ENCODE measurements at places on chromosomes 1 and 21. TPM values are rescaled to one million over a fixed set of nuclear protein-coding genes. Genes with fewer than 3 reads are reported as not detected.

The ALPL gene
- 0.36 TPM for total RNA-seq

DNA sequence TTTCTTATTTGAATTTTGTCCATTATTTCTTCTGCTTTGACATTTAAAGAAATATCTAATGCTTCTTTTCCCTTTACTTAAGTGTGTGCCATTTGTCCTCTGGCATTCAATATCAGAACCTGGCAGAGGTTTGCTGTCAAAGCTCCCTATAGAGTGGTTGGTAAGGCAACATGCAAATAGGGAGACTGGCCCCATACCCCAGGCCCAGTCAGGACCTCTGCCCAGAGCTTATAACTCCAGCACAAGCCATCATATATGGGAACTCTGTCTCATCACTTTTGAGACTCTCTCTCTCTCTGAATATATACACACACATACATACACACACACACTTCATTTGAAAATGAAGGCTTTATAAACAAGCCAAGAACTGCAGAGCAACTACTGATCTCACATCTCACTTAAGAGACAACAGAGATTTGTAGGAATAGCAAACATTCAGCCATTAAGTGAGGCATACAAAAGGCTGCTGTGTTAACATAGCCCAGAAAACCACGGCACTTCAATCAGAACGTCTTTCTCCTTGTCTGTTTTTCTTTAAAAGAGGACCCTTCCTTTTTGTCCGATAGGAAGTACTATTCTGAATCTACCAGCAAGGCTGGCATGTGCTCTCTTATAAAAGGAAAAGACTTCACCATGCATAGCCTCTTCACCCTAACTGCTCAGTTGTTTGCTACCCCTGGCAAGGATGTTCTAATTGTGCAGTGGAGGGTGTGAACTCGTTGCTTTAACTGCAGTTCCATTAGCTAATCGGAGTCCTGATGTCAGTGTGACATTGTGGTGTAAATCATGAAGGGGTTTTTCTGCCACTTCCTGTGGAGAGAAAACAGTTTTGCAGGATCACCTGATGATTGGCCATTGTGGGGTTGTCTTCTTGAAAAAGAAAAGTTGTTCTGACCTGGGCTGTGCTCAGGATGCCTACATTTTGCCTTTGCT lies 101.7 kb downstream of the NR5A2 start:
- no peak for DNase-seq

DNA sequence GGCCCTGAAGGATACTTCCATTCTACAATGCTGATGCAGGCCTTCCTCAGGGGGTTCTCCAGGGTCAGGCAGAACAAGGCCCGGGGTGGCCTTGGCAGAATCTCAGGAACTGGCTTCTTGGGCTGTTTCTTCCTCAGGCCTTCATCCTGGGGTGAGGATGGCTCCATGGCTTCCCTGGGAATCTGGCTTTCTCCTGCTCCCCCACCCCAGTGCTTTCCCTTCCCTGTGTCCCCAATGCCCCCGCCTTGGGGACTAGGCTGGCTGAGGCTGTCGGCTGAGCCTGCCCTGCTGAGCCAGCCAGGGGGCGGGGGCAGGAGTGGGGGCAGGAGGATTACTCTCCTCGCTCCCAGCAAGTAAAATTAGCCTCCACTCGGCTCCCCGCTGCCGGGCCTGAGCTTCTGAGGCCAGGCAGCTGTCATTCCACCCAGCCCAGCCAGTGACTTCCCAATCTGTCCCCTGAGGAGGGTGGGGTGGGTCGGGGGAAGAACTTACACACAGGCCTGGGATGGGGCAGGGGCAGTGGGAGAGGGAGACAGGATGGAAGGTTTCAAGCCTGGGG lies at the start of gene CACNA1S:
CACNA1S (minus strand) TSS at position 254 of the 559 bp plus-strand sequence; CDS start at position 167, 87 bp downstream.
- DNase-seq, result no peak

The SYDE2 gene
- 39.3 TPM for total RNA-seq
